ENCODE measurements at places on chromosomes 1 and 21.

DNA sequence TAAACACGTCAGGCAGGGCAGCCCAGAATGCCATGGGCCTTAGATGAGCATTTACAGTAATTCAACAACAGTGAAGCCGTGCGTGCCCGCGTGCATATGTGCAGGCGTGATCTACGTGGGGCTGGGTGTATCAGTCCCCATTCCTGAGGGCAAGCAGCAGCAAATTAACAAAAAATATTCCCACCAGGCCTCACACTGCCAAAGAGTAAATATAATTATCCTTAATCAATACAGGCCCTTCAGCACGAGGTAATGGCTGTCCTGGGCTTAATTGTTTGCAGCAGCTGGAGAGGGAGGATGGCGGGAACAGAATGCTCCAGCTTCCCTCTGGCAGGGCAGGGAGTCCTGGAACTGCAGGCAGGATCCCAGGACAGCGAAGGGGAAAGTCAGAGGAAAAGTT is 91.8 kb downstream of the DDX20 start:
- DNase-seq: no peak

GRCh38 chr1:31978843-31979400 is 34.7 kb upstream of the KHDRBS1 start:
- DNase-seq: no peak

DNA sequence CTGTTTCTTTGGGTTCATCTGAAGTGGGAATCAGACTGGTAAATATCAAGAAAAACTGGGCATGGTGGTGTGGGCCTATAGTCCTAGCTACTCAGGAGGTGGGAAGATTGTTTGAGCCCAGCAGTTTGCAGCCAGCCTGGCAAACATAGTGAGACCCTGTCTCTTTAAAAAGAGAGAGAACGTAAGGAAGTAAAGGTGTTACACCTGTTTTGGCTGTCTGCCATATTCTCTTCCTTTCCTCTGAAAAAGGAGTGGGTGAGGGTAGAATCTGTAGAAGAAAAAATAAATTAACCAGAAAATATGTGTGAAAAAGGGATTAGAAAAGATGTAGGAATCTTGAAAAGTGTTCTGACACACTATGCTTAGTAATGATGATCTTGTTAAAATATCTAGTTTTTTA is 20.0 kb downstream of the AHCYL1 start:
- DNase-seq: peak; percentile 28

DNA sequence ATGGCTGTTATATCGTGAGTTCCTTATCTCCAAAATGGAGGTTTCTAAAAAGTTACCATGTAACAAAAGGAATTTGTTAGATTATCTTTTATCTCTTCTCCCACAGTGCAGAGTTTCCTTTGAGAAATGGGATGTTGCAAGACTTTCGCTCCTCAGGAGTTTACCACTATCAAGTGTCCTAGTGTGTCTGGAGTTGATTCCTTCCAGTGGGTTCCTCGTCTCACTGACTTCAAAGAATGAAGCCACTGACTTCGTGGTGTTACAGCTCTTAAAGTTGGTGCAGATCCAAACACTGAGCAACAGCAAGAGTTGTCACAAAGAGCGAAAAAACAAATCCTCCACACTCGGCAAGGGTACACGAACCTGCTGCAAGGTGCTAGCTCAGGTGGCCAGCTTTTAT is 37.0 kb downstream of the SPAG17 start:
- no peak for DNase-seq

DNA sequence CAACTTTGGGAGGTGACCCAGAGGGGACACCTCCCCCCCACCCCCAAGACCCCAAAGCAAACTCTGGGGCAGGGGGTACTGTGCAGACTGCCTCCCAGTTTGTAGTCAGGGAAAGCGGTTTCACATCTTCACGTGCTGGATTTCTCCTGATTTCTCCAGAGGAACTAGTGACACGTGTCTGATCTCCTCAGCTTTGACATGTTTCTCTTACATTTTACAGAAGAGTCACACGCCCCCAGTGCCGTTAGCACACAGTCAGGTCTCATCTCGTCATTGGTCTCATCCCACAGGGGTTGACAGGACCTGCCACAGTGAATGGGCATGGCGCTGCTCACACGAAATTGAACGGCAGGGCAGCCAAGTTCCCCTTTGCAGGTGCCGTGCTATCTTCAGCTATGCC is 11.8 kb downstream of the PDPN start:
- DNase-seq: no peak

- no peak for DNase-seq
Observed at GRCh38 chr1:163188947-163189346, 13.8 kb downstream of the RGS5 start.

DNA sequence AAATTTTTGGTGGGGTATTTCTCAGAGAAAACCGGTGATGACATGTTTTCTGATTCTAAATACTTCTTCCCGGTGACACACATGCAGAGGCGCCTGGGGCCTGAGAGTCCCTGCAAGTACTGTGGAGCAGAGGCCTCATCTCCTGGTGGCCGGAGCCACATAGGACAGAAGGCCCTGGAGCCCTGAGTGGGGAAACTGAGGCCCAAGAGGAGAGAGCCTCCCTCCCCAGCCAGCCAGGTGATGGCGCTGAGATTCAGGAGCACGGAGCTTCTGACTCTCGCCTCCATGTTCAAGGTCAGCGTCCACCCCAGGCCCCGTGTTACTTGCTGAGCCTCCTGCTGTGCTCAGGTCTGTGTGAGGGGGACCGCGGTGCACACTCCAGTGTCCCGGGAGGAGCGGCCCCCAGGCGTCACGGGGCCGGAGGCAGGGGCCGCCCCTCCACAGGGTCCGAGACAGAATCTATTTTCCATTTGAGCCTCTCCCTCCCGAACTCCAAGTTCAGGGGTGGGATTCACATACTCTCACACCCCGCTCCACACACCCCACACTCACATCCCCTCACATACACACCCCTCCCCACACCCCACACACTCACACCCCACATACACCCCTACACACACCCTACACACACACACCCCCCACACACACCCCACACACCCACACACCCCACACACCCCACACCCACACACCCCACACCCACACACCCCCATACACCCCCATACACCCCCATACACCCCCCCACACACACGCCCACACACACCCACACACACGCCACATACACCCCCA is 43.8 kb downstream of the SLX9 start:
- DNase-seq: no peak

GRCh38 chr1:150082494-150082893 is 14.9 kb downstream of the VPS45 start:
- no peak for DNase-seq

DNA sequence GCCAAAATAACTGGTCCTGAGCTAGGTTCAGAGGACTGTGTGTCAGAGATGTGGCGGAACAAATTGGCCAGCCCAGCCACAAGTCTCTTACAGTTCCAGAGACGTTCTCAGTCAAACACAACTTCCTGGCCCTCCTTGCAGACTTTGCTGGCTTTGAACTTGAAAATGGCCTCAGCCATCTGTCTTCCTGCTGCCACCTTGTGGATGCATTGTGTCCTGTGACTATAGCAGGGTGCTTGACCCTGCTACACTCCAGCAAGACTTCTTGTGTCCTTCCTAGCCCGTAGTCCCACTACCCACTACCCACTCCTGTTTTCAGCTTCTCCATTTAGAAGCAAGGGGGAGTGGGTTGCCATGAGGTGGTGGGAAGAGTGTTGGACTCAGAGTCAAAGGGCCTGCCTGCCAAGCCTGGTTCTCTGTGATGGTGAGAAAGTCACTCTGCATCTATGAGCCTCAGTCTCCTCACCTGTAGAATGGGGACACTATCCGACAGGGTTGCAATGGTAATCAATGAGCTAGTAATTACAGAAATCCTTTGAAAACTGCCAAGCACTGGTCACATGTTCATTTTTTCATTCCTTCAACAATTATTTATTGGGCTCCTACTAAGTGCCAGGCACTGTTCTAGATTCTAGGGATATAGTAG is 109.9 kb downstream of the IGSF21 start:
- DNase-seq: no peak

DNA sequence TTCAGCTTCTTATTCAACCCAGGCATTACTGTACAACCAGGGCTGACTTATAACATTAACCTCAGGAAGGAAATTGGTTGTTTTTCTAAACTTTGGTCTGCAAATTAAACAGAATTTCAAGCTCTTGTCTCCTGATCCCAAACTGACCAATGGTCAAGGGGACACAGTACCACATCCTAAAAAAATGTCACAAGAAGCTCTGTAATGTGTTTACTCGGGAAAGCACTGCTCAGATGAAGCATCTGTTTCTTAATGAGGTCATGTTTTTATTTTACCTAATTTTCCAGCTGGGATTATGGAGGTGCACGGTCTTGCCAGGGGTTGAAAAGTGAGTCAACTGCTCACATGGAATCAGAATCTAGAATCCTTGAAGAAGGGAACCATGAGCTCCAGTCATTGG is 18.7 kb downstream of the ADAMTS5 start:
- no peak for DNase-seq

DNA sequence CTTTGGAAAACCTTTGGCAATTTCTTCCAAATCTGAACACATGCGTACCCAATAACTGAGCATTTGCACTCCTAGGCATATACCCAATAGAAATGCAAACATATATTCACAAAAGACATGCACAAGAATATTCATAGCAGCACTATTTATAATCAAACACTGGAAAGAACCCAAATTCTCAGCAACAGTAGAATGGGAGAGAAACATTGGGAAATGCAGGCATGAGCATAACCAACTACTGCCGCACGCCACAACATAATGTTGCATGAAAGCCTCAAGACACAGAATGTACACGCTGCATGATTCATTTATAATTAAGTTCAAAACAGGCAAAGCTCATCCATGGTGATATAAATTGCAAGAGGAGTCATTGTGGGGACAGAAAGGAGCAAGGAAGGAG is 69.5 kb upstream of the FBXO28 start:
- no peak for DNase-seq

- peak; percentile 12 for DNase-seq
Observed at GRCh38 chr1:69523032-69523431, 44.7 kb upstream of the LRRC7 start.

DNA sequence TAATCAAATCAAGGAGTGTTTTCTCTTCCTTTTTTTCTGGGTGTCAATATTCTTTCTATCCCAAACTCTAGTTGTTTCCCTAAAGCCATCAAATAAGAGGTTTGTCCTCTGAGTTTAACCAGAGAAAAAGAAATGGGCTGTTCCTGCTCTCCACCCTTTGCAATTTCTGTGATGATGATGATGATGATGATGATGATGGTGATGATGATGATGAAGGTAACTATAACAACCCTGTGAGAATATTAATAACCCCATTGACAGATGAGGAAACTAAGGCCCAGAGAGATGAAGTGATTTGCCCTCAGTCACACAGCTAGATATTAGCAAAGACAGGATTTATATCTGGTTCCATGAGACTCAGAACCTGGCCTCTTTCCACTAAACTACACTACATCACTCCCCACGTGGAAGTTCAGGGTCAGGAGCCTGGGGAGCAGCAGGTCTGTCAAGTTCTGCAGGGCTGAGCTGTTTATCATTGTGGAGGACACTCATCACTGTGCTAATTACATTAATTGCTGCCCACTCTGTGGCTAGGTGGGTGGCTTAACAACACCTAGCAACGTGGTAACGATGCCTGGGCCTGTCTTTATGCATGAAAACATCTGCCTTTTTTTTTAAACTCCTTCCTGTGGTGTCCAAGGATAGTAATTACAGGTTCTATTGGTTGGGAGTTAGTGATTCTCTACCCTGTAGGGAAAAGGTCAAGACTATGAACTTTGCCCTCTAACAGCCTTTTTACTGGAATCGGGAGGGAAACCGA is 19.0 kb upstream of the JUN start:
- peak; percentile 26 for DNase-seq

DNA sequence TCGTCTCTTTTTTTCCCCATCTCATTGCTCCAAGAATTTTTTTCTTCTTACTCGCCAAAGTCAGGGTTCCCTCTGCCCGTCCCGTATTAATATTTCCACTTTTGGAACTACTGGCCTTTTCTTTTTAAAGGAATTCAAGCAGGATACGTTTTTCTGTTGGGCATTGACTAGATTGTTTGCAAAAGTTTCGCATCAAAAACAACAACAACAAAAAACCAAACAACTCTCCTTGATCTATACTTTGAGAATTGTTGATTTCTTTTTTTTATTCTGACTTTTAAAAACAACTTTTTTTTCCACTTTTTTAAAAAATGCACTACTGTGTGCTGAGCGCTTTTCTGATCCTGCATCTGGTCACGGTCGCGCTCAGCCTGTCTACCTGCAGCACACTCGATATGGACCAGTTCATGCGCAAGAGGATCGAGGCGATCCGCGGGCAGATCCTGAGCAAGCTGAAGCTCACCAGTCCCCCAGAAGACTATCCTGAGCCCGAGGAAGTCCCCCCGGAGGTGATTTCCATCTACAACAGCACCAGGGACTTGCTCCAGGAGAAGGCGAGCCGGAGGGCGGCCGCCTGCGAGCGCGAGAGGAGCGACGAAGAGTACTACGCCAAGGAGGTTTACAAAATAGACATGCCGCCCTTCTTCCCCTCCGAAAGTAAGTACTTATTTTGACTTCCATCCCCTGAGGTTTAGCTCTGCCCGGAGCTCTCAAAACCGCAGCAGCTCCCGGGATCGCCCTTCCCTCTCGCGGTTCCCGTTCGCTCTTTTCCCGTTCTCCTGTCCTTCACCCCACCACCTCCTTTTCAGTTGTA is 1.5 kb downstream of the TGFB2 start:
- DNase-seq: no peak

DNA sequence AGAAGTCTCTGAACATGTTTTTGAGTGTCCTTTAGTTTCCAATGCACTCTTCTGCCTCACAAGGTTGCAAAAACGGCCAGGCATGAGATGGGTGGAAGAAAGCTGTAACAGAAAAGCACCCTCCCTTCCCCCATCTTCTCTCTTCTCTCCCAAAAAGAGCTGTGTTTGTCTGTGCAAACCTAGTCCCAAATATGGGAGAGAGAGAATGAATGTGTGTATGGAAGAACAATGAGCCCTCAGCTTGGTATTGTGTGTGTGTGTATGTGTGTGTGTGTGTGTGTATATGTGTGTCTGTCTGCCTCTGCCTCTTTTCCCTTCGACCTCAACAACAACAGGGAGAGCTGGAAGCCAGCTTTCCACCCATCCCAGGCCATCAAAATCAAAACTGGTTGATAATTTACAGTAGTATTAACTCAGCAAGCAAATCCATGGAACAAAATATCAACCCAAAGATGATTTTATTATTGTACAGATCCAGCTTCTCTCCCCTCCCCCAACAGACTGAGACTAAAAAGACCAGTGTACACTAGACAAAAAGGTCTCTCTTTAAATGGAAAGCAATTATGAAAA is 1.8 kb downstream of the RERE start:
- no peak for DNase-seq

- no peak for DNase-seq
Observed at GRCh38 chr1:54652168-54652567, 10.6 kb downstream of the MROH7 start.

DNA sequence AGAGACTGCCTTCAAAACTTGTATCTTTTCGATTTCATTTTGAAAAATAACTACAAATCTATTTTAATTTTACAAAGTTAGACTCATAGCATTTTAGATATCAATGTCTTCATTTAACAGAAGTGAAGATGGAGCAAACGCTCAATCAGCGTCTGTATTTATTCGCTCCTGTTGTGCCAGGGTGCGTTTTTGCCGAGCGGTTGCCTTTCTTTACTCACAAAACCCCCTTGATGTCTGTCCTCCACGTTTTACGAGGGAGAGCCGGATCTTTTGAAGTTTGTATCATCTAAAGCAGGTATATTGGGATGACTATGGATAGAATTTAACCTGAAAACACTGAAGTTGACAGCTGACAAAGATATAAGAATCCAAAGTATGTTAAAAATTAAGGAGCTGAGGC is 44.6 kb downstream of the MRPL39 start:
- DNase-seq: no peak
